ENCODE measurements at places on chromosomes 4 and X.

DNA sequence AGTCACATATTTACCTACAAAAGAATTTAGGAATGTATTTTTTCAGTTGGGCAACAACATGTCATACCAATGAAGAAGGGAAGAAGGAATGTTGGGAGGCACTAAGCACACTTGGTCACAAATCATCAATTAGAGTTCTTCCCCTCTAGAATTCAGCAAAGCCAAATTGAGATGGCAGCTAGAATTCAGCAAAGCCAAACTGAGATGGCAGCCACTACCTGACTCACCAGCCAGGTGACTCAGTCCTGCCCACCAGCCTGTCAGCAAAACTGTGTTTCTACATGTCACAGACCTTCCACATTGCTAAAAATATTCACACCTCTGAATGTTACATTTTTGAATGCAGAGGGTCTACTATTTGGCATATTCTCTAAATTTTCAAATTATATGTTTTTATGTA is 63.2 kb upstream of the NOCT start:
- no peak for DNase-seq

- DNase-seq, result peak; percentile 57
These were observed 129.6 kb downstream of the DHRSX start for GRCh38 chrX:2371026-2371711.

DNA sequence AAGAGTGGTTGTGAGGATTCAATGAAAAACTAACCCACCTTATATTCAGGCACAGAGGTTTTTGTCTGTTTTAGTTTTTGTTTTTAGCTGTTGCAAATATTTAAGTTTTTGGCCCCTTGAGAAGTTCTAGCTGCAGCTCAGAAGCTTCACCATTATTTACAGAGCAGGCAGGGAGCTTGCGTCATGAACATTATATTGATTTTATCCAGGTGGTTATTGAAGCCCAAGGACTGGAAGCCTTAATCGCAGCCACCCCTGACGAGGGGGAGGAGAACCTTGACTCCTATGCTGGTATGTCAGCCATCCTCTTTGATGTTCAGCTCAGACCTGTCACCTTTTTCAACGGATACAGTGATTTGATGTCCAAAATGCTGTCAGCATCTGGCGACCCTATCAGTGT is 38.1 kb downstream of the MTTP start:
- no peak for DNase-seq

- DNase-seq, result no peak
These were observed 43.5 kb downstream of the LHFPL1 start for GRCh38 chrX:112636288-112636687.

DNA sequence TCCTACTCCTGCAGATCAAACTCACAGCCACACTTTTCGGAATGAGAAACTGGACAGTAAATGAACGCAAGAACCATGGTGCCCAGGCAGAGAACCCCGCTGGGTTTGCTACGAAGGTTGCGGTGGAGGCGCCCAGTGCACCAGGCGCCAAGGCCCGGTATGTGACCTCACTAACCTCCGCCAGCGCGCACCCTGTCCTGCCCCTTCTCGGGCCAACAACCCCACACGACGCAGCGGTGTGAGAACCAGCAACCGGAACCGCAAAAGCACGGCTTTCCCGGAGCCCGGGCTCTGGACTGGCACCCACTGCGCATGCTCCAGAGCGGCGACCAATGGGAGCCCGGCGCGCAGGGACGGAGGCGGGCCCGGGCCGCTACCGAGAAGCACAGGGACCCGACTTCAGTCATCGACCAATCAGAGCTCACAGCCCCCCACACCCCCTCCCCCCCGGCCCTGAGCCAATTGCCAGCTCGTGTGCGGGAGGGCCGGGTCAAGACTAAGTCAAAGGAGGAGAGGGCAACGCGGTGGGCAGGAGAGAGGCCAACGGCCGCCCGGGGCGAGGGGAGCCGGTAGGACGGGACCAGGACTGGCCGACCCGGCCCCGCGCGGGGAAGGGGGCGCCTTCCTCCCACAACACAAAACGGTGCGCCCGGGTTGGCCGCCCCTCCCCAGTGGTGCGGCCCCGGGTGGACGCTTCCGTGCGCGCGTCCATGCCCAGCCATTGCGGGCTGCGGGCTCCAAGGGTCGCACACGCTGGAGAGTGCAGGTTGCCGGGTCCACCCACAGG is 7.3 kb upstream of the WAS start:
- peak; percentile 86 for DNase-seq

DNA sequence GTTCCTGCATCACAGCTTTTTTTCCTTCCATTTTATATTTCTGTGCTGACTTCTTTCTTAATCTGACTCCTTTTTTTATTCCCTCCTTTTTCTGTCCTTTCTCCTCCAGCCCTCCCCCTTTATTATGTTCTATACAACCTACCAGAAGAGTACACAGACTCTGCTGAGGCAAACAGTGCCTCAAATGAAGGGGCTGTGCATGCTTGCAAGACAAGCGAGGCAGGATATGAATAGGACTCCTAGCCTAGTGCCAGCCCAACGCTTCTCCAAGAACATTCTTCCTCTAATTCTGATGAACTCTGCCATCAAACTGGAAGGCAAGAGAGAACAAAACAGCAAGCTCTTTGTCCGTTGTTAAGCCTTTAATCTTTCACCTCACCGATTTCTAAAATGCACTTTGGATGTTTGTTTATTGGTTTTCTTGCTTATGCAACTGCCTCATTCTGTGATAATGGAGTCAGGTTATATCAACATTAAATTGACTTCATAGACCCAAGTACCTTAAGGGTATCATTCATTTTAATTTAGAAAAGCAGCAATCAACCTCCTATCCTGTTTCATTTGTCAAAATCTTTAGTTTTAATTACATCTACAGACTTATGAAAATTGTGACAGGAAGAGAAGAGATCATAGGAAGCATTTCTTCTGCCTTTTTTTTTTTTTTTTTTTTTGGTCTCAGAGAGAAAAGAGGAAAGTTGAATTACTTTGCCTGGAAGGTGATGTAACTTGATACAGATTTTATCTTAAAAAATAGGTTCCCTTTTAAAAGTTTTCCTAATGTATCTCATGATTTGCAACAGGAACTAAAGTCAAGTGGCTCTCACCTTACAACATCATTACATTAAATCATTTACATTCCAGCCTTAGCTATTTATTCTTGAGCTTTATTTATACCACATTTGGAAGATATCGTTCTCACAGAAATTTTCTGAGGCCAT is 284.7 kb upstream of the FTHL17 start:
- DNase-seq, result no peak

GRCh38 chr4:184463856-184464255 is 10.5 kb downstream of the IRF2 start:
- DNase-seq, result no peak

- DNase-seq, result no peak
These were observed 19.2 kb downstream of the PI4K2B start for GRCh38 chr4:25253071-25253445.

DNA sequence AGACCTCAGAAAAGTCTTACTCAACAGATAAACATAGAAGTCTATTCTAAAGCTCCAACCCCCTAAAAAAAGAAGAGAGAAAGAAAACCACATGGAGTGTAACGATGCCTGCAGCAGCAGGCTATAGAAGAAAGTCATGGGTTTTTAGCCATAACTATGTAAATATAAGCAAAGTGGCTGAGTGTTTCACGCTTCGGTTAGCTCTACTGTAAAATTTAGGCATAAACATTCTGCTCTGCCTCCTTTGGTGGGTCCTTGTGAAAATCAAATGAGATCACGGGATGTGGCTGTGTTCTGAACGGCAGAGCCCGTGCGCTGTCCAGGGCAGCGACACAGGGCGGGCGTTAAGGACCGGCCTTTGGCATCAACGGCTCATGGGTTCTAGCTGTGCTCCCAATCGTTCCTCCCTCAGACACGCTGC is 78.4 kb downstream of the IRF2 start:
- DNase-seq, result no peak

DNA sequence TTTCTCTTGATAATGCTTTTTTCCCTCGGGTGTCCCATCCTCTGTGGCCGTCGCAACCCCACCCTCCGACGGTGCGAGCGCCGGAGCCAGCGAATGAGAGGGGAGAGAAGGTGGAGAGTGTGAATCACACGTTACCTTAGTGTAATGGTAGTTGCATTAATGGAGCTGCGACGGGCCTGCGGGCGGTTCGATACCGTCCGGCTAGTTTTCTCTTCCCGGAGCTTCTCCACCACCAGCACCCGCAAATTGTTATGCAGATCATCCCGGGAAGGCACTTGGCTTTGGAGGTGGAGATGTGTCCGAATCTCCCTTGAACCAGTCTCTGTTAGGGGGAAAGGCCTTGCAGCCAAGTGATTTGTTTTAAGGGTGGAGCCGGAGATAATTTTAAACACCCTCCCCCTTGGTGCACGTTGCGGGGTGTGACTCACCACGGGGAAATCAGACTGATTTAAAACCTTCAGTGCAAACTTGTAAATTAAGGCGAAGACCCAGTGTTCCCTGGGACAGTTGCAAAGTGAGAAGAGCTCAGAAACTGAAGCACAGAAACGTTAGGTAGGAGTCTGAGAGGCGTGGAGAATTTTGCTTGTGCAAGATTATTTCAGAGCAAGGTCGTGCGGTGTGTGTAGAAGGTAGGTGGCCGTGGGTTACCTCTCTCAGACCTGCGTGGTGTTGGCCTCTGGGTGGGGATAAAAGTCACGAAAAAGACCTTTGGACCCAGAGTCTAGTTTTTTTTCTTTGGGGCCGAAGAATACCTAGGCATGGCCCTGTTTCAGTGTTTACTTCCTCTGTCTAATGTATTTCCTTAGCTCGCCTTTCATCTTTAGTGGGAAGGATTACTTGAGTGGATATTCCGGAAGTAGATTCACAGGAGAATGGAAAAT is 1.3 kb downstream of the AFF1 start:
- peak; percentile 74 for DNase-seq

GRCh38 chr4:17173300-17173699 is 274.9 kb upstream of the LDB2 start:
- peak; percentile 47 for DNase-seq

DNA sequence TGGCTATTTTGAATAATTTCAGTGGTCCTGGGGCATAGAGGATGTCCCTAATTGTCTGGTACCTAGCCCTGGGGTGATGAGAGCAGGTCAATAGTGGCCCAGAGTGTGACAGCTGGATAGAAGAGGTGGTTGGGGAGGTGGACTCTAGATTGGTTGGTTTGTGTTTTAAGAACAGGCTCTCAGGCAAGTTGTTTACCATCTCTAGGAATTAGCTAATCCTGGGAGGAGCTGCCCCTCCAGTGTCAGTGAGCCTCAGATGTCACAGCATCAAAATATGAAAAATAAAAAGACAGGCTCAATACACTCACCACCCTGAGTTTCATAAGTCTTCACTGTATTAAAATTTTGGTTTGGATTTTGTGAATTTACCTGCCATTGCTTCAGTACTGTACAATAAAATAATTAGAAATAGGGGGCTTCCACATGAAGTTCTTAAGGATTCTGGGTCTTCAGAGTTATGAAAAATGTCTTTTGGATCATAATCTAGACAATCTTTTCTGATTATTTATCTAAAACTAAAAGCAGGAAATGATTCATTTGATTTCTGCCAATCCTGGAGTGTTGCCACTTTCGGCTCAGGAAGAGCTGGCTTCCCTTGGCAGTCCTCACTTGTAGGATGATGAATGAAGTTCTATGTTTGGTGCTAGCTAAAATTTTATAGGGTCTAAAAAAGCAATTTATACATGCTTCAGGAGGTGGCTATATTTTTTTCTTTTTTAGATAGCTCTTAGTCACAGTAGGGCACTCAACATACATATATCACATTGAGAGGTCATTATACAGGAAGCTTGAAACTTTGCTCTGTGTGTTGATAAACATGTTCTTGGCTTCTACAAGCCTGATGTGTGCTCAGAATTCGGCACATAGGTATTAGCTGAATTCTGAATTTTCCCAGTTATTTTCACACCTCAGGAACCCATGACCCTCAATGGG is 395.1 kb downstream of the RAB28 start:
- DNase-seq, result no peak

DNA sequence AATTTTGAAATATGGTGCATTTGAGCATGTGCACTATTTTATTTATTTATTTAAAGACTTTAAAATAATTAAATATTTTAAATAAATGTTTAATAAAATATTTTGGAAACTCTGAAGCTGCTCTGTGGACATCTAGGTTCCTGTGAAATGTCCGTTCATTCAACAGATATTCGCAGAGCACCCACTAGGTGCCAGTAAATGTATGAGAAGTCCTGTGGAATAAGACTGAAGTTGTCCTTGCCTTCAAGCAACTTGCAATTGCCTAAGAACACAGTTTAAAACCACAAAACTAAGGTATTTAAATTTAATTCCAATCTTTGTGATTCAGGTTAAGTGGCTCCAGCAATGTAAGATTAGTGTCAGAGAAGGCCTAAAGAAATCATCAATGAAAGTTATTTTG is 306.7 kb downstream of the GBA3 start:
- peak; percentile 20 for DNase-seq

DNA sequence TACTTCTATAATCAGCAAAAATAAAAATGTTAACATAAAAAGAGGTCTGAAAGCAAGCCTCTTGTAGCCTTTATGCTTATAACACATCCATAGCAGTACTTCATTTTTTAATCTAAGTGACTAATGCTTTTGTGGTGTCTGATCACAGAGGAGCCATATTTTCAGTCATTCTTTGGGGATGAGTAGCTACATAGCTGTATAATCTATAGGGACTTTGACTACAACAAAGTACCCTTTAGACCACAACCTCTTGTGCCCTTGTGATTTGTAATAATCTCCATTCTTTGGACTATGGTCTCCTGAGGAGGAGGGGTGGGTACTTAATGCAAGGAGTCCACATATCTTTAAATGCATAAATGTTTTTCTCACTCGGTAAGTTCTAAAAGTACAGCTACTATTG is 9.6 kb downstream of the DRP2 start:
- DNase-seq, result no peak

DNA sequence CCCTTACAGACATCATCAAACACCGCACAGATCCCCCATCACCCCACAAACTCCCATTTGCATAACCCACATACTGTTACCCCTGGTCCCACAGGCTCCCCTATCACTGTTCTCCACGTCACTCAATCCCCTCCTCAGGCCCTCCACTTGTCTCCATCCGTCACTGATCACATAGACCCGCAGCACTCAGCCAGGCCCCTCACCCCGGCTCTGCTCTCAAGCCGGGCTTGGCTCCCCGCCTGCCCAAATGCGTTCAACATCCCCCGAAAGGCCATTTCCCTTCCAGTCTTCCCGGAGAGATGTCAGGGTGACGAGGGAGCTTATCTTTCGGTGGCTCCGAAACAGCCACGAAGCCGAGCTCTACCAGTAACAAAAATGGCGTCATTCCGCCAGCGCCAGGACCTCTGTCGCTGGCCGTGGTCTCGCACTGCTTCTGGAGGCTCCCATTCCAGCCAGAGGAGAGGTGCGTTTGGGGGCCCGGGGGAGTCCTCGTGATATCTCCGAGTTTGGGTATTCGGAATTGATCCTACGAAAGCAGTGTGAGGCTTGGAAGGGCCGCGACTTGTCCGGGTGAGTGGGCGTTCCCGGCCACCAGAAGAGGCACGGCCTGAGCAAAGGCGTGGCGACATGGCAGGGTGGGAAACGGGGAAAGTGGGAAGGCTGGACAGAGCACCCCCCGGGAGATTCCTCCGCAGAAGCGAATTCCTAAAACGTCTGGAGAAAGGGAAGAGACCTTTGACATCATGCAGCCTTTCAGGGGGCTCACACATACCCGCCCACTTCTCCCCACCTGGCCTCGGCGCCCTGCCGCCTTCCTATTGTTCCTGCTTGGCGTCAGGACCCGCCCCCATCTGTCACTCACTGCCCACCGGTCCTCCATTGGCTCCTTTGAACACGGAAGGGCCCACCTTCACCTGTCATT is at the start of gene ZNF630:
ZNF630 (minus strand) TSS at position 577 of the 922 bp plus-strand sequence. CDS start 4,754 bp downstream, outside the sequence.
- DNase-seq, result peak; percentile 76

- DNase-seq, result no peak
These were observed 59.0 kb downstream of the WWC2 start for GRCh38 chr4:183158062-183158461.

Measured in WTC11 (cell line).